ENCODE measurements at places on chromosomes 12 and 14.
A peak's percentile ranks its signal among the peaks of the same experiment; 100 is the strongest.

DNA sequence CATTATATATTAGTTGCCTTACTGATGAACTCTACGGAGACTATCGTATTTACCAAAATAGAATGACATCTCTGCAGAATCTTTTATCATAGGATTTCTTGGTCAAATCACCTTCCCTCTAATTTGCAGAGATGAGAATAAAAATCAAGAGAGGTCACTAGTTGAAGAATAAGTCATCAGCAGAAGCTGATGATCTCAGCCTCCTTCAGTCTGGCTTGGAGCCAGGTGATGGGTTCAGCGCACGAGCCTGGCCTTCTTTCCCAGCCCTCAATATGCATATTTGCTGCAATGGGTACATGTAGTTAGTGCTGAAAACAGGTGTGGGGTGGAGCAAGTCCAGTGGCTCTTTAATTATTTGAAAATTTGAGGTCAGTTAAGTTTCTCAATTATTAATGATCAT, 19.2 kb upstream of the EMP1 start:
- no peak for DNase-seq

DNA sequence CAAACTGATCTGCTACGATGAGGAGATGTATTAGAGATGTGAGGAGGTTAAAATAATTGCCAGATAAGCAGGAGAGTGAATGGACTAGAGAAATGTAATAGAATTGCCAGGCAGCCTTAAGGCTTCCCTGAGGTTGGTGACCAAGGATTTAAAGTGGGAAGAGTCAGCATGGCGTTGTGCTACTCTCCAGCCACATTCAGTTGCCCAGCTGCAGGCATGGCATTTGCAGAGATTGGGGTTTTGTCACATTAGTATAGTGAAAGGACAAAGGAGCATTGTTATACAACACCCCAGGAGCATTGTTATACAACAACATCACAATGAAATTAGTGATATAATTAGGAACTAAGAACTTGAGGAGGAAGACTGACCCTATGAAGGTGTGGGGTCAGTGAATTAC, 31.7 kb downstream of the MARK3 start:
- no peak for DNase-seq

DNA sequence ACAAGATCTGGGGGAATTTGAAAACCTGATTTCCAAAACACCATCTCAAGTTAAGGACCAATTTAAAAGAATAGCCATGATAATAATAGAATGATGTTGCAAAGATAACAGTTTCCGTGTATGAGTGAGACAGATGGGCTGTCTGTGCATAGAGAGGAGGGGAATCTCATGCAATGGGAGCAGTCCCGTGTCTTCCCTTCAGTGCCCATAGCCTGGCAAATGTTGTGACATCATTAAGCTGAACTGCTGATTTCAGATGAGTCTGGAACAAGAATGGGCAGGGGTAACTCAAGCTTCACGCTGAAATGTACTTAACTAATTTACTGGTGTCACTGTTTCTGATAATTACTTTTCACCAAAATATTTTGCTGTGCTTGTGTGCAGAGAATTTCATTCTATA, 454.0 kb downstream of the FOXG1 start:
- no peak for DNase-seq

GRCh38 chr12:96402061-96402460, 1.8 kb upstream of the CDK17 start:
- DNase-seq, result no peak

GRCh38 chr12:107361970-107362369, 268.6 kb upstream of the CRY1 start:
- no peak for DNase-seq

DNA sequence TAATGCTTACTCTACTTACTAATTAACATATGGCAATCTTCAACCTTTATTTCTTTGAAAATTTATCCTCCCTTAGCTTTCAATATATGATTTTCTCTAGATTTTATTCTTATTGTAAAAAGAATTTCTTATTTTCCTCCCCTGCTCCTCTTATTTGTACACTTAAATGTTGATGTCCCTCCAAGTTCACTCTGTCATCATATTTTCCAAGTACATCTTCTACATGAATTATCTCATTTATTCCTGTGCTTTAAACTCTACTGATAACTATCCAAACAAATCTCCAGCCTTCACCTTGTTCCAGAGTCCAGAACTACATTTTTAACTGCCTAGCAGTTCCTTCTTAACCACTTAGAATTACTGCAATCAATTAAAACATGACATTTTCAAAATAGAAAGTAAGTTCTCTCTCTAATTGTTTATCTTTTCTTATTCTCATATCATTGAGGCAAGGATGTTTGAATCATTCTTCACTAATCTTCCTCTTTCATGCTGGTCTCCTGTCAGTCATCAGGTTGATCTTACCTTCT, 261.6 kb upstream of the FAR2 start:
- DNase-seq, result no peak

- no peak for DNase-seq
These were observed 18.3 kb downstream of the POP5 start for GRCh38 chr12:120562906-120563305.

DNA sequence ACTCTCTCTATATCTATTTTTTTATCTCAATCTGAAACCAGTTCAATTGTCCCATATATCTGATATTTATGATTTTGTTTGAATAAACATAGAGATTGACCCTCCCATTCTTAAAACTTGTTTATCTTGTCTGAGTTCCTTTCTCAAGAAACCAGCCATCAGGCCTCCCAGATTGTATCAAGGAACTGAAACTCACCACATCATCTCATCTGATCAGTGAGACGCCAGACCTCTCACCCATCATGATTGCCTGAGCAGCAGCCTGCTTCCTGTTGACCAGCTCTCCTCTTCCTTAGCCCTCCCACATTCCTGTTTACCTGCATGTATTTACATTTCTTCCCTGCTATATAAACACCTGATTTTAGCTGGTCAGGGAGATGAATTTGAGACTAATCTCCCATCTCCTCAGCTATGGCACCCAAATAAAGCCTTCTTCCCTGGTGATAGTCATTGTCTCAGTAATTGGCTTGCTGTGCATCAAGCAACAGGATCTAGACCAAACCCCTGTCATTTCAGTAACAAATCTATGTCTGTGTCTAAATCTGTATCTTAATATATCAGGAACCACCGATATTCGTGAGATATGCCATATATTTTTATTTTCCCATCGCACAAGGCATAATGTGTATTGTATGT, 323.6 kb downstream of the TMTC2 start:
- DNase-seq, result no peak

DNA sequence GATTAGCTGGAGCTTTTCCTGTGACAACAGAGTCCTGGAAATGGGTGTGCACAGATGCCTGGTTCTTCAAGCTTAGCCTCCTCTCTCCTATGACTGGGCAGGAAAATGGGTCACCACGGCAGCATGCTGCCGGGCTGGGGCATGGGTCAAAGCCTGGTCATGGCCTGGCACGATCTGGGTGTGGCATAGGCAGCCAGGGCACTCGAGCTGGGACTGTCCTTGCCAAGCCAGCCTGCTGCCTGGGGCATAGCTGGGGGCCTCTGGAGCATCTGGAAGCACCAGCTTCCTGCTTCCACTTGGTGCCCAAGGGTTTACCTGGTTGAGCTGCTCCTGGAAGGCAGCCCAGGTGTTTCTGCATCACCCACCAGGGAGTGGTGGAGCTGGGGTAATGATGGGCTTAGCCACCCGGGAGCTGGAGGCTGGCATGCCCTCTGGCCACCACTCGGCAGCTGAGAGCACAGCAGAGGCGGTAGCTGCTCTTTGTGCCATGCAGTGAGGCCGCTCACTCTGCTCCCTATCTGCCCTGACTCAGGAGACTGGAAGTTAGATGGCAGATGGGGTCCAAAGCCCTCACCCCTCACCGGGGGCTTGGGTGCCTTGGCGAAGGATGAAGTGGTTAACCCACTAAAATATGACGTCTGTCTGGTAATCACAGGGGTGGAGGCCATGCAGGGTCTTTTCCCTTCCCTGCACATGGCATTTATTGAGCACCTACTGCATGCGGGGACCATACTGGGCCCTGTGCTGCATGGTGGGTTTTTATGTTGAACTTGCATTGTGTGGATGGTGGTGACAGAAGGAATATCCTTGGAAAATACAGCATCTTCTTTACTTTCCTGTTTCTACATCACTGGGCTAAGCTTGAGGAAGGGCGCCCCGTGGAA, 1.7 kb downstream of the OTUB2 start:
- no peak for DNase-seq

DNA sequence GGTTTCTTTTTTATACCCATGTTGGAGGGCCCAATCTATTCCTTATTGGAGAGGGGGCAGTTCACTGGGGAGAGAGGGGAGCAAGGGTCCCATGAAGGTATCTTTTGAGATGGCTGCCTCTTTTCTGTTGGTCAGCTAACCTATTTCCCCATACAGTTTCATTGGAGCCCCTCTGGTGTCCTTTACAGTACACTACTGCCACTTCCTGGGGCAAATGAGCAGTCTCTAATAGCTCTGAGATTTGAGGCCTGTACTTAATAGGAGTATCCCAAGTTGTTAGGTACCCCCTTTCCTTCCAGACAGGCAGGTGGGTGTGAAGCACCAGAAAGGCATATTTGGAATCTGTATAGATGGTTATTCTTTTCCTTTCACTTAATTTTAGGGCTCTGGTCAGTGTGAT, 41.3 kb upstream of the RNU6-8 start:
- peak; percentile 8 for DNase-seq

DNA sequence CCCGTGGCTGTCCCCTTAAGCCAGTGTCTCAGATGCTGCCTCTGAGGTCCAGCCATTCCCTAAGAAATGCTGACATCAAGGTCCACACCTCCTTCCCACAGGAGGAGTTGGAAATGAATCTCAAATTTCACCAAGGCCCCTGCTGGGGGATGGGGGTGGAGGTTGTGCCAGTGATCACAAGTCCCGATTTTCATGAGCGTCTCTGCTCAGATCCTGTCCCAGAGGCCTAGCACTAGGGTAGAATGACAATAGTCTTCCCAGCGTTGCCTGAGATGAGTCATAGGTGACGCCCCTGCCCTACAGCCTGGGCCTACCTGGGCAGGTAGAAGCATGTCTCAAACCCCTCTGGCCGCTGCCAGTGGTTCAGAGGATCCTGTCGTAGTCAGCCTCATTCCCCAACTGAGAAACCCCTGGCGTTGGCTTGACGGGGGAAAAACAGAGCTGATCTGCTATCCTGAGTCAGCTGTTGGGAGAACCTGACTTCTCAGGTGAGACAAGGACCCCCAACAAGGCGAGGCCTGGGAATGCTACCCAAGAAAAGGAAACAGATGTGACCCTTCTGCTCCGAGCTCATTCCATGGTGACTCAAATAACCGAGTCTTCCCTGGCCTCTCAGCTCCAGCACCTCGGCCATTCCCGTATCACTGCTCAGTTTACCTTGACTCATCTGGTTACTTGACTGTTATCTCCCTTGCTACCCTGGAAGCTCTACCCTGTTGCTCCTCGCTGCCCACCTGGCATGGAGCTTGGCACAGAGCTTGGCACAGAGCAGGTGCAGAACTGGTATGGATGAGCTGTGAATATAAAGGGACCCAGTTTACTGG, 21.8 kb upstream of the SPPL3 start:
- DNase-seq, result no peak

DNA sequence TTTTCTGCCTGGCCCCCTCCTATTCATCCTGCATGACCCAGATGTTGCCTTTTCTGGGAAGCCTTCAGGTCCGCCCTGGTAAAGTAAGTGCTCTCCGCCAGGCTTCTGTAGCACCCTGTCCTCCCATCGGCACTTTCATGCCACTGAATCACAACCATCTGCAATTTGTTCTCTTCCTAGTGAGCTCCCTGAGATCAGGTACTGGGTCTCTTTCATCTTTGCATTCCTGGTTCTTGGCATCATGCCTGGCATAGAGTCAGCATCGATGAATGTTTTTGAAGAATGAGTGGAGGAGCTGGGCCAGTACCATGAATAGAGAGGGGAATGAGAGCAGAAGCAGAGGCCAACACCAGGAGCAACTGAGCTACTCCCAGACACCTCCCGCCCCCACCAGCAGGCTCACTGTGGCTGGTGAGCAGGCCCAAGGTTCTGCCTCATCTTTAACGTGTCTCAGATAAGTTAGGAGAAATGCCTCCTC, 13.1 kb downstream of the ZDHHC22 start:
- DNase-seq, result no peak

- peak; percentile 5 for DNase-seq
These were observed 153.1 kb downstream of the BCAT1 start for GRCh38 chr12:24795699-24796347.

DNA sequence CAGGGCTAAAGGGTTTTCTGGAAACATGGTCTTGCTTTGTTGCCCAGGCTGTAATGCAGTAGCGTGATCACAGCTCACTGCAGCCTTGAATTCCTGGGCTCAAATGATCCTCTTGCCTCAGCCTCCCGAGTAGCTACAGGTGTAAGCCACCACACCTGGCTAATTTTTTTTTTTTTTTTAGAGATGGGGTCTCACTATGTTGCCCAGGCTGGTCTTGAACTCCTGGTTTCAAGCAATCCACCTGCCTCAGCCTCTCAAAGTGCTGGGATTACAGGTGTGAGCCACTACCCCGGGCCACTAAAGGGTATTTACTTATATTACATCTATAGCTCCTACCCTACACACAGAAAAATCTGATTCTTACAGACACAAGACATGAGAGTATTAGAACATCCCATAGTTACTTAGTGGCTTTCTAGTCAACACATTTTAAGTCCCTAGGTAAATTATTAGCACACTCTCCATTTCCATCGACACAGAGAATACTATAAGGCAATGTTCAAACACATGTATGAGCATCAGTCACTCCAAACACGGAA, 6.2 kb upstream of the DCAF11 start:
- no peak for DNase-seq

DNA sequence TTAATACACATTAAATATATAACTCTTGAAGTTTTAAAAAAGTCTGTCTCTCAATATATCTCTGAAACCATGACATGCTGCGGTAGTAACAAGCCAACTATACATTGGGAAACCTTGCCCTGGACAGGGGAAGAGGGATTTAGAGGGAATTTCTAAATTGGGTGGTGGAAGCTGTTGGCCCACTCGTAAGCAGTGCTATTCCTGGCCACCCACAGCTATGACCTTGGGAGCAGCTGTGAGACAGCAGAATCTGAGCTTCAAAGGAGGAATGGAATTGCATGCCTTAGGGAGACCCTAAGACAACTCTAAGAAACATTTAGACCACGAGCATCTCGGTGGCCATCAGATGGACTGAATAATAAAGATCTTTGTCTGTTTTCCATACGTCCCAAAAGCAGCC, 15.8 kb upstream of the GCH1 start:
- DNase-seq, result no peak

GRCh38 chr12:75184516-75184915, 25.1 kb downstream of the KCNC2 start:
- no peak for DNase-seq

- peak; percentile 87 for DNase-seq
These were observed 5.0 kb upstream of the SRSF9 start for GRCh38 chr12:120474616-120474960.

GRCh38 chr14:104826189-104826860, 25.4 kb downstream of the ZBTB42 start:
- DNase-seq, result peak; percentile 87

- DNase-seq, result no peak
These were observed 8.0 kb downstream of the CSRNP2 start for GRCh38 chr12:51075390-51075789.

- DNase-seq, result no peak
These were observed 866.9 kb downstream of the NRXN3 start for GRCh38 chr14:79037106-79037505.

GRCh38 chr12:68291396-68292036, 38.1 kb upstream of the IL22 start:
- no peak for DNase-seq

GRCh38 chr12:49549735-49550692, 11.2 kb downstream of the KCNH3 start:
- DNase-seq, result no peak

GRCh38 chr12:92408072-92408900, 262.6 kb upstream of the BTG1 start:
- peak; percentile 75 for DNase-seq
